ENCODE measurements at places on chromosomes 5 and 9.

GRCh38 chr9:109767404-109767803 is 12.6 kb upstream of the PALM2AKAP2 start:
- no peak for DNase-seq

DNA sequence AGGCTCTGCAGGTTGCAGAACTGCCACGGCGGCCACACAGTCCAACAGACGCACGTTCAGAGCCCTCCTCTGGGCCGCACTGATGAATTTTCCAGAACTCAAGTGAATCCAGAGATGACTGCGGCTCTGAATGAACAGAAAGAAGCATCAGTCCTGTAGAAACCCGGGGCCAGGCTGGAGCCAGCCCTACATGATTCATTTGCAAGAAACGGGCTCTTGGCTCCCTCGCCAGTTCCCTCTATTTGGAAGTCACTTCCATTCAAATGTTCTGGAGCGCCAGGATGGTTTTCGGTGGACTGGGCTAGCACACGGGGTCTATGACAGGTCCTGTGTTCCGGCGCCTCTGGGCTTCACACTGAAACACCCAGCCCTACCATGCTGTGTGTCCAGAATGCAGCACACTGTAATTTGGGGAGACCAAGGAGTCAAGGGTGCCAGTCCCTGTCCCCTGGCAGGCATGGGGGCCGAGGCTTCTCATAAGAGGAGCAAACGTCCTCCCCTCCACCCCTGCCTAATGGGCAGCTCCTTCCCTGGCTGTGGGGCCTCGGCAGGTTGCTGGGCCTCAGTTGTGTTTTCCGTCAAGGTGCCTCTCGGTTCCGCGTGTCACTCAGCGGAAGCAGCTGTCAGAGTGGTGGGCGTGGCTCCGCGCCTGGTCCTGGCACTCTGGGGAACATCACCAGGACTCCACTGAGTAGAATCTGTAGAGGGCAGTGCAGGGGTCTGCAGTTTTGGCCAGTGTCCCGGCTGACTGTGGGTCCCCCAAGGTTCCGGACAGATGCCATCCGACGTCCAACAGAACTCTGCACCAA is 18.1 kb upstream of the COL5A1 start:
- no peak for DNase-seq

DNA sequence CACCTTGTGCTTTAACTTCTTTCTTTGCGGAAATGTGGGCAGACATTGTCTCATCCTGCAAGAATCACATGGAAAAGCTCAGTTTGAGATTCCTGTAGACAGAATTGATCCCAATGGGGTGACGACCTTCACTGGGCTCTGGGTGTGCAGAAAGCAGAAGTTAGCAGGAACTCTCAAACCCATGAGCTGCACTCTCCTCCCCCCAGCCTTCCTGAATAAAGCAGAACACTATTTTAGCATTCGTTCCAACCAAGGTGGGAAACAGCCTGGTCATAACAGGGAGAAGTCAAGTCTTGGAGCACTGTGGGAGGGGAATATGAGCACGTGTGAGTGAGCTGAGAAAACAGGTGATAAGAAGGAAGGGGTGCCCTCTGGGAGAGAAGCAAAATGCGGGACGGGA is 87.4 kb upstream of the FER start:
- no peak for DNase-seq

DNA sequence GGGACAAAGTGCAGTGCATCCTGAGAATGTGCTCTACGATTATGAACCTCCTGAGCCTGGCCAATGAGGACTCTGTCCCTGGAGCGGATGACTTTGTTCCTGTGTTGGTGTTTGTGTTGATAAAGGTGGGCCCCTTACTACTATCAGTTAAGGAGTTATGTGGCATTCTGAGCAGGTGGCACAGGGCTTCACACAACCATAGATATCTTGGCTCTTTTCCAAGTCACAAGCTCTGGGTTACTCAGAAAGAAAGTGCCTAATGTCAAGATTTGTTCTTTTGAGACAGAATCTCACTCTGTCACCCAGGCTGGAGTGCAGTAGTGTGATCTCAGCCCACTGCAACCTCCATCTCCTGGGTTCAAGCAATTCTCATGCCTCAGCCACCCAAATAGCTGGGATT is 99.0 kb downstream of the GAPVD1 start:
- no peak for DNase-seq

GRCh38 chr5:134948911-134949310 is 18.8 kb upstream of the CATSPER3 start:
- DNase-seq = no peak

Measured in NCI-H69 (cell line).